HCT116 (cell line): ENCODE measurements at places on chromosomes 16 and 17.

GRCh38 chr16:68972013-68972412 lies 128.7 kb downstream of the TANGO6 start:
- no peak for DNase-seq

DNA sequence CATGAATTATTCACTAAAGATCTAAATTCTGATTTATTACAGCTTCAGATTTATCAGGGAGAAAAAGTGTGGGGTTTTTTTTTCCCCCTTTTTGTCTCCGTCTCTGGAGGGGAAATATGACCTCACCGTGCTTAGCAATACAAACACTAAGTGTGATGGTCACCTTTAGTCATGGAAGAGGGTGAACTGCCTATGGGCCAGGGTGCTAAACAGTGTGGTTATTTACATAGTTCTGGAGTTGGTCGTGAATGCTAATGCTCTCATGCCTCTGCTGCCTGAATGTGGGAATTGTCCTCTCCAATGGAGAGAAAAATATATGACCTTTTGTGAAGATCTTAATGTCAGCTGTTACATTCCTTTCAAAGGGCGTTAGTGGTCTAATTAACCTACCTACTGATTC lies 44.8 kb upstream of the MSI2 start:
- DNase-seq, result no peak

DNA sequence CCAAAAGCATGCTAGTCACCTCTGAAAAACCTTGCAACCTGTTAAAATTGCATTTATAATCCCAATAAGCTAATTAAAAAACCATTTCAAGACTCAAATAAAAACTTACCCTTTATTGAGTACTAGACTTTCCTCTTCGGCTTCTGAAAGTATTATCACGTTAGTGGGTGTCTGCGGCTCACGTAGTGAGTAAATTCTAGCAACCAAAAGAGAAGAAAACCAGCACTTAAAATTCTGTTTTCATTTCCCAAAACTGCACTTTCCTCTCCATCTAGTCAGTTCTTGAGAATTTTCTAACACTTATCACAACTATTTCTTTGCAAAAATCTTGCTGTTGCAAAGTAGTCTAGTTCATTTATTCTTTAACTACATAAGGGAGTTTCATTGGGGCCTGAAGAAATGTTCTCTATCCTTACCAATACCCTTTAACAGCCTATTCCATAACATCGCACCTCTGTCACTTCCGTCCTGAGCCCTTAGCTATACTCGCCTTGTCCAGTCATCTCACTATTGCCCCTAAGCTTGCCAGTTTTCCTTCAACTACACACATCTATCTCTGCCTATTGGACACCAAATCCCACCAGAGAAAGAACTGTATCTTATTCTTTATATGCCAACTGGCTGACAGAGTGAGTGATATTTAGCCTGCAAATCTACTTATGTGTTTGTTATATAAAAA lies 8.7 kb downstream of the NUP88 start:
- DNase-seq, result no peak

DNA sequence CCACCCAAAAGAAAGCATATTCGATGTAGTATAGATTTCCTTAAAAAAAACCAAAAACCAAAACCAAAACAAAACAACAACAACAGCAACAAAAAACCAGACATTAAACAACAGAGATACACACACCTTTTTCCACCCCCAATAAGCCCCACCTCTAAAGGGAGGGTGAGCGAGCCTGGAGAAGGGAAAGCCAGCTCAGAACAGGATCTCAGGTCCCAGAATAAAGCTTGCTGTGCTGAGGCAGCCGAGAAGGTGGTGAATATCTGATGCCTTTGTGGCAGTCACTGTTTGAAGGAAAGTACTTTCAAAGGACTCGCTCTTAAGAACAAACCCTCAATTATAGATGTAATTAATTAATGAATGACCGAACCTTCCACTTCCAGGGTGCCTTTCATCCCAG lies 470 bp downstream of the KRT23 start:
- no peak for DNase-seq

DNA sequence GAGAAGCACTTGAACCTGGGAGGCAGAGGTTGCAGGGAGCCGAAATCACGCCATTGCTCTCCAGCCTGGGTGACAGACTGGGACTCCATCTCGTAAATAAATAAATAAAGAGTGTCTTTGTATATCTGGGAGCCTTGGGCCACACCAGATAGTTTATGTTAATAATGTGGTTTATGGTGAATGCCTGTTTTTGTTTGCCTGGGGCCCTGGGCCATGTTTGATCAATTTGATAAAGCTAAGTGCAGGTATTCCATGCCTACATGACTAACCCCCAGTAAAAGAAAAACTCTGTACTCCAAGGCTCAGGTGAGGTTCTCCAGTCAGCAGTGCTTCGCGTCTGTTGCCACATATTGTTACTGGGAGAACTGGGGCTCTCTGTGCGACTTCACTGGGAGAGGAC lies 15.1 kb downstream of the SCIMP start:
- DNase-seq, result no peak
